ENCODE measurements at places on chromosomes 7 and 10.

DNA sequence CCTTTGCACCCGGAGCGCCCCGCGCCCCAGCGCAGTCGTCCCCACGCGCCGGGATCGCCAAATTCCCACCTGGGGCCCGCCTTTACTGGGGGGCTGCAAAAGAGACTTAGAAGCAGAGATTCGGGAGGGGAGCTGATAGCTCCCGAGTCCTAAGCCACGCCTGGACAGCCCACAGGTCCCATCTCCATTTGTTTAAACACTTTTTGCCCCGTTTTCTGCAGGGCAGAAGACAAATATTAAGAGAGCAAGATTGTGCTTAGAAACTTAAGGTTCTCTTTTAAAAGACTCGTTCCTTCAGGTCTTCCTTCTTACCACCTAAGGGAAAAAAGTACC is 299.1 kb upstream of the NFE2L3 start:
- no peak for DNase-seq

DNA sequence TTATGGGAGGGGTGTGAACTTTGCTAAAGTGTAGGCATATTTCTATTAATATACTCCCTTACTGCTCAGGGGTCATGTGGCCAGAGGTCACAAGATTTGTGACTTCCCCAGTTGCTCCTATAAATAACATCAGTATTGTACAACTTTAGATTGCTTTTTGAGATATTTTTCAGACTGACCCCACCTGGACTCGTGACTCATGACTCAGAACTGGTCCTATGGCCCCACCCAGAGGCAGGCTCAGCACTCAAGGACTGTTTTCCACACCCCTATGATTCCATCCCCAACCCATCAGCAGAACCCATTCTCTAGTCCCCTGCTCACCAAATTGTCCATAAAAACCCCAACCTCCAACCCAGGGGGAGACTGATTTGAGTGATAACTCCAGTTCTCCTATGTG is 2.7 kb upstream of the CUL2 start:
- no peak for DNase-seq

DNA sequence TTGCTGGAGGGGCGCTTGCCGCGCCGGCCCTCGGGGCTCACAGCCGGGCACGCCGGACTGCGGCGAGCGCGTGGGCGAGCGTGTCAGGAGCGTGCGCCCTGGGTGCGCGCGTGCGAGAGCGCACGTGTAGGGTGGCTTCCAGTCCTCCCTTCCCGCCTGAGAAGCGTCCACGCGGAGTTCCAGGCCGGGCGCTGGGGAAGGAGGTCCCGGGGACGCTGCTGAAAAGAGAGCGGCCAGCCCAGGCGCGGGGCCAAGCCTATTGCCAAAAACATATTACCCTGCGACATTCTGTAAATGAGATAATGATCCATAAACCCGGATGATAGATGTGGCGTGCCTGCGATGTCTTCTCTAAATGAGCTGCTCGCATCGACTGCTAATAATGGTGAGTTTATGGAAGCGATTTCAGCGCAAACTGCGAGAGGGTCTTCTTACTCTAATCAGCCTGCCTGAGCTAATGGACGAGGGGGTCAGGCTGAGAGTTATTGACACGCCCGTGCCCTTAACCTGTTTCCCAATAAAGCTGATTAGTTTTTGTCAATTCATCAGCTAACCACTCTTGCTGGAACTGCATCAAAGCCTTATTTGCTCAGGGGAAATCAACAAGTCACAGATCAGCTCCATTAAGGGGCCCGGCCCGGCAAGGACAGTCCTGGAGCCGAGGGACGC is 8.0 kb upstream of the MNX1 start:
- no peak for DNase-seq

GRCh38 chr10:13440185-13441061 is 88.4 kb downstream of the BEND7 start:
- DNase-seq = peak; percentile 20

GRCh38 chr7:12635830-12636229 is 51.6 kb upstream of the ARL4A start:
- DNase-seq = no peak

DNA sequence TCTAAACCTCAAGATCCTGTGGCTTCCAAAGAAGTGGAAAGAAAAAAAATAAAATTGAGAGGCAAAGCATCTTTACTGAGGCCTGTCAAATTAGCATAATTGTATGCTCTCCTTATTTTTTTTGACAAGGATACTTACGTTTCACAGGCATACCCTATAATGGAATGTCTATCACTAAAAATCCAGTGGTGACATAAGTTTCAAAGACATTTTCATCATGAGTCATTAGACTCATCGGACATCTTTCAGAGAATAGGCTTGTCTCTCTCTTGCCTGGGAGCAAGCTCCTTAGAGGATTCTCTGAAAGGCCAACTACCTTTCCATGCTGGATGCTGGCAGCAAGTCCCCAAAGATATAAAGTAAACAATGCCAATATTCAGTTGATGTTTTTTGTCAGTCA is 380.7 kb upstream of the STEAP1 start:
- DNase-seq = no peak

- DNase-seq = no peak
Observed at GRCh38 chr7:50228148-50228547, 76.4 kb upstream of the IKZF1 start.

DNA sequence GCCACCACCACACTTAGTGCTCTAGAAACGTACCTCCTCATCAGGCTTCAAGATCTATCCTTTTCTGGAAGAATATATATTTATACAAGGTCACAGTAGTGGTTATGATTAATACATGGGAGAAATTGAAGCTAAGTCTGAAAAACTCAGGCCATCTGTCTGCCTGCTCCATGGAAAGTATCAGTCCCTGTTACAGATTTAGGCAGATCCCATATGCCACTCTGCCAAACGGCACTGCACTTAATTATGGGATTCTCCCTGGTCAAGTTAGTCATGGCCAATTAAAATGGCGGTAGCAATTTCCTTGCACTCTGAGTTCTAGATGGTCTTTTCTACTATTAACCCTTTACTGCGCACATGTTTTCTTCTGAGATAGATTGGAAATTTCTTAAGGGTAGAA is 740.0 kb downstream of the SUGCT start:
- DNase-seq = no peak

GRCh38 chr7:25858525-25859411 is 293.2 kb upstream of the NFE2L3 start:
- no peak for DNase-seq

- DNase-seq = no peak
Observed at GRCh38 chr7:104528142-104528541, 199.7 kb downstream of the LHFPL3 start.

DNA sequence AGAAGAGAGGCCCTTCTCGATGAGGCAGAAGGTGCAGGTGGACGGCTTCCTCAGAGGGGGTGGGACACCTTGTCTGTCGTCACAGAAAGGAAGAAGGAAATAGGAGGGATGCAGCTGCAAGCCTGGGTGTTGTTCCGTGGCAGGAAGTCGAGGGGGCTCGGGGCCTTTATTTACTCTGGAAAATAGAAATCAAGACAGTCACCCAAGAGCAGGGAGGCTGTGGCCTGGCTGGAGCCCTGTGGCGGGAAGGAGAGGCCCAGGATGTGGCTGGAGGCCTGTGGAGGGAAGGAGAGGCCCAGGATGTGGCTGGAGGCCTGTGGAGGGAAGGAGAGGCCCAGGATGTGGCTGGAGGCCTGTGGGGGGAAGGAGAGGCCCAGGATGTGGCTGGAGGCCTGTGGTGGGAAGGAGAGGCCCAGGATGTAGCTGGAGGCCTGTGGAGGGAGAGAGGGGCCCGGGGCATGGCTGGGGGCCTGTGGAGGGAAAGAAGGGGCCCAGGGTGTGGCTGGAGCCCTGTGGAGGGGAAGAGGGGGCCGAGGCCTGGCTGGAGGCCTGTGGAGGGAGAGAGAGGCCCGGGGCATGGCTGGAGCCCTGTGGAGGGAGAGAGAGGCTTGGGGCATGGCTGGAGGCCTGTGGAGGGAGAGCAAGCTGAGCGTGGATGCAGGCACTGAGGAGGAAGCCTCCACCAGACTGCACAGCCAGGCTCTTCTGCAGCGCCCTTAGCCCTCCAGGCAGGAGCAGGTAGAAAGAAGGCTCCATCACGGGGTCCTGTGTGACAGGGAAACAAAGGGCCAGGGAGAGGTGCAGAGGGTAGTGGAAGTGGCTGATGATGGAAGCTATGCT is 97.3 kb upstream of the SFMBT2 start:
- DNase-seq = no peak

GRCh38 chr10:57818522-57818921 is 449.2 kb downstream of the IPMK start:
- DNase-seq = no peak

DNA sequence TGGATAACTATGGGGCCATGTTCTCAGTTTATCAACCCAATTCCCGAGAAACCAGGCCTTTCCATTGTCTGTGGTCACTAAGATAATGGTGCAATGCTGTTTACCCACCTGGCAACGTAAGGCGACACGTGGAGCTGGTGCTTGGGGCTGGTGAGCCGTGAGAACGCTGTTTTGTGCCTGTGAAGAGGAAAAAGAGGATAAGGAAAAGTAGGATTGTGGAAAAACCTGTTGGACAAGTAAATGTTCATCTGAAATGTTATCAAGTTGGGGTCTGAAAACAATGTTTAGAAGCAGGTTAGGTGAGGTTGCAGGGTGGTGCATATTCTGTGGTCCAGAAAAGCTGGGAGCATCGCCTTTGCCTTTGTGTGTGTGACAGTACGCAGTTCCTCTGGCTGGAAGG is 88.5 kb downstream of the PPP1R17 start:
- DNase-seq = no peak

- DNase-seq = no peak
Observed at GRCh38 chr10:117684672-117685211, 142.2 kb downstream of the EMX2 start.
